ENCODE measurements at places on chromosomes 3 and 15.

GRCh38 chr3:9036404-9037131 is 73.3 kb upstream of the RAD18 start:
- no peak for DNase-seq

GRCh38 chr3:172018364-172018763 is 21.0 kb upstream of the FNDC3B start:
- no peak for DNase-seq

- no peak for DNase-seq
These were observed 62.4 kb downstream of the RAD18 start for GRCh38 chr3:8900869-8901268.

DNA sequence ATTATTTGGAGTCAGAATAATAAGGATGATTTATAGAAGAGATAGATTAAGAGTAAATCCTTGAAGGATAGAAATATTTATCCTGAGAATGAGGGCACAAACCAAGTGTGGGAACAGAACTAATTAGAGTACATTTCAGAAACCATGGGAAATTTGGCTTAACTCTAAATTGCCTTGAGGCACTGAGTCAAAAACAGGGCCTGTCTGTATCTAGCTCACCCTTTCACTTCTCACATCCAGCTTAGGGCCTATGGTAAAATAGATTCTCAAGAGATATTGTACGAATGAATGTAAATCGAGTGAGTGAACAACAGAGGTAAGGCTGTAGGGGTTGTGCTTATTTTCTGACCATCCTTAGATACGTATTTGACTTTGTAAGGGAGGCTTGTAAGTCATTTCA is 586.1 kb upstream of the DPPA4 start:
- no peak for DNase-seq

GRCh38 chr3:192816351-192816750 is 89.0 kb upstream of the FGF12 start:
- no peak for DNase-seq

DNA sequence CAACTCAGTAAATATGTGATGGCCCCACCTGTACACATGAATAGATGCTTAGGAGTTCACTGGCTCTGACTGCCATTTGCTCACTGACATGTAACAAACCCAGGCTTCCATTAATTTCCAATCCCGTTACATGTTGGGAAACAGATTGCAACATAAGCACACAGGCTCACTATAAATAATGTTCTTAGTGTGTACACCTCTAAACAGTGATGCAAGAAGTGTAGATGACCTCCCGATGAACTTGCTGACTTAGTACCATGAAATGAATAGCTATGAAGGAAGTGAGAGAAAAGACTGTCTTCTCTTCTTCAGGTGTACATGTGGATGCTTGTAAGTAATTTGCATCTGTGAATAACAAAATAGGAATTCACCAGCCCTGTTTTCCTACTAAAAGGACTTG is 21.4 kb upstream of the FSIP1 start:
- DNase-seq = no peak

- DNase-seq = no peak
These were observed 151.9 kb downstream of the RBPMS2 start for GRCh38 chr15:64623347-64623996.
